ENCODE measurements at places on chromosomes 1 and 21.

DNA sequence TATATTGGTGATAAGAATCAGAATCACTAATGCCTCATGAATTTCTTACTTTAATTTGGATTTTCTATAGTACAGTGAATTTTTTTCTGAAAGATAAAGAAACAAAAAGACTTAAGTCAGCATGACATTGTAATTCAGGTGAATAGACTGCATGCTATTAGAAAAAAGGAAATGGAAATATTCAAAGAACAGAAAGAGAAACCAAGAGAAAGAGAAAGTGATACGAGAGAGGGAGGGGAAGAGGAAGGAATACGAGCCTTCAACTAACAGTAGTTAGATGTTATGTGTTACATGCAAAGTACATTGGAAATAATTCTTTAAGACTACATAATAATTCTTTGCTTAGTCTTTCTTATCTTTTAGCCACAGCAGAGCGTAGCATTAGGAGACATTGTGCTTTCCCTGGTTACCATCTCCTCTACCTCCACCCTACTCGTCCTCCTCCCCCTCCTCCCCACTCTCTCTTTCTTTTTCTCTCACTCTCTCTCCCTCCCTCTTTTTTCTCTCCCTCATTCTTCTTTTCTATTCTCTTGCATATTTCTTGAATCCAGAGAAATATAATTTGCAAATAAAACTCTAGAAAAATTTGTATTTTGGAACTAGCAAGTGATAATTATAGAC, 46.4 kb upstream of the ADGRL4 start:
- no peak for DNase-seq

DNA sequence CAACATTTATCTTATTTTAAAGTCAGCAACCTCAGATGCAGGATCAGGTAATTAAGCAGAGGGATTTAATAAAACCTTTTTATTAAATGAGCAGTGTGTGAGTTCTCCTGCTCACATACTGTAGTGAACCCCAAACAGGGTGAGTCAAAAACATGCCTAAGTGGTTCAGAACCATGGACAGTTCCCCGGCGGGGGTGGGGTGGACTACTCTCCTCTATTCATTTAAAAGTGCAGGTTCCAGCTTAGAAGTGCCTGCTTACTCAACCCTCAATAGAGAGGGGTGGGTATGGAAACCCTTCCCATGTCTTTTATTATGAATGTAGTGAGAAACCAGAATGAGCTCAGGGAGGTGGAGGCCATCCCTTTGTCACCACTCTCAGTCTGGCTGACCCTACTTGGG, 397.9 kb downstream of the HHAT start:
- DNase-seq, result no peak

GRCh38 chr1:191306916-191307315, 829.3 kb upstream of the BRINP3 start:
- DNase-seq, result no peak

- DNase-seq, result no peak
Observed at GRCh38 chr1:159510229-159510541, 25.6 kb downstream of the OR10J5 start.

- peak; percentile 54 for DNase-seq
Observed at GRCh38 chr1:13662493-13662892, 37.5 kb upstream of the PRDM2 start.

- DNase-seq, result no peak
Observed at GRCh38 chr1:25099343-25099951, 132.9 kb downstream of the SYF2 start.

- no peak for DNase-seq
Observed at GRCh38 chr1:178948676-178949075, 77.0 kb upstream of the FAM20B start.

DNA sequence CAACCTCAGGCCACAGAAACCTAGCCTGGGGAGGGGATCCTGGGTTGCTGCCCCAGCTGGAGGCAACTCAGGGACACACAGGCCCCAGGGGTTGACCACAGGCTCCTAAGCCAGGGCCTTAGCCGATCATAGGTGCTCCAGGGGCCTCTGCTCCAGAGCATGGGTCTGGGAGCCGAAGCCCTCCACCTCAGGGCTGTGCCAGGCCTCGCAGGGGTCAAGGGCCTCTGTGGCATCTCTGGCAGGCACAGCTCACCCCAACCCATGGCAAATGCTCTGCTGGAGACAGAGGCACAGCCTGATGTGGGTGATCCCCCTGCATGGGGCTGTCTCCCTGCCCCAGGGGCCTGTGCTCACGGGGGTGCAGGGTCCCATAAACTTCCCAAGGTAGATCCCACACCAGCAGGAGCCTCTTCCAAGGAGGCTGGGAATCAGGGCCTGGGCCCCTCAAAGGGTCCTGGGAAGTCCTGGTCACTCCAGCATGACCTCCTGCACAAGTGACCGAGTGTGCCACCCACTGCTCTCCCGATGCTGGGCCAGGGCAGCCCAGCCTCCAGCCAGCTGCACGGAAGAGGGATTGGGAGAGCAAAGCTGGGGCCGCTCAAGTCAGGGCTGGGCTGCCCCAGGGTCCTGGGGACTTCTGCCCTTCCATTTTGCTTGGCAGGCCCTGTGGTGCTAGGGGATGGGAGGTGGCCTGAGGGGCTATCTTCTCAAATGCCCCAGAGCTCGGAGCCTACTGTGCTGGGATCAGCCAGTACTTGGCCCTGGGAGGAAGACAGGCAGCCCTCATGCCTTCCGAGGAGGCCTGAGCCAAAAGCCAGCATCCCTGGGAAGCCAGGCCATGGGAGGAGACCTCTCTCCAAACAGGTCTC, 22.2 kb upstream of the PRSS38 start:
- no peak for DNase-seq

DNA sequence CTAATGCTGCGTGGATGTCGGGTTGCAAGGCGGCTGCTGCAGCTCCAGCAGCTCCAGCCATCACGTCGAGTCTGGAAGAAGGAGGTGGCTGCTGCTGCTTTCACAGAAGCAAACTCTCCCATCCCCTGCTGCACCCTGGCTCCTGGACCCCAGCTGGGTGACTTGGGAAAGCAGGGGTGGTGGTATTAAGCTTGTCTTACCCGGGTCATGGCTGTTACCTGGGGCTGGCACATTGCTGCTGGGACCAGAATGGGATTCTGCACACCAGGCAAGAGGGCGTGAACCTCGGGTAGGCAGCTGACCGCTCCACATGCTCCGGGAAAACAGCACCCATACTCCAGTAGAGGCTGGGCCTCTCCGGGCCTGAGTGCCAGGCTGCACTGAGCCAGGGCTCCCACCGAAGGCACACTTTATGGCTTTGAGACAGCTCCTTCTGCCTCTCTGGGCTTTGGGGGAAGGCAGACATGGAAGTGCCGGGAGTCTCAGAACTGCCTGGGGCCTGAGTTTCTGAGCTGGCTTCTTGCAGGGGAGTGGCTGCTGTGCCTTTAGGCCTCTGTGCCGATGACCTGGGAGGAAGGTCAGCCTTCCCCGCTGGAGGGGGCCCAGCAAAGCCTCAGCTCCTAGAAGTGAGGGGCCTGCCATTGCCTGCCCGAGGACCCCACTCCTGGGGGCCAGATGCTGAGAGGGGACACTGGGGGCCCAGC, 1.2 kb downstream of the SMIM1 start:
- DNase-seq, result no peak

- DNase-seq, result no peak
Observed at GRCh38 chr1:224563666-224564065, 52.5 kb upstream of the CNIH3 start.

- DNase-seq, result no peak
Observed at GRCh38 chr21:42425591-42425990, 21.9 kb downstream of the UBASH3A start.

GRCh38 chr21:38861056-38861455, 55.3 kb downstream of the ETS2 start:
- DNase-seq, result no peak

GRCh38 chr1:167648978-167649744, 19.1 kb downstream of the RCSD1 start:
- no peak for DNase-seq

DNA sequence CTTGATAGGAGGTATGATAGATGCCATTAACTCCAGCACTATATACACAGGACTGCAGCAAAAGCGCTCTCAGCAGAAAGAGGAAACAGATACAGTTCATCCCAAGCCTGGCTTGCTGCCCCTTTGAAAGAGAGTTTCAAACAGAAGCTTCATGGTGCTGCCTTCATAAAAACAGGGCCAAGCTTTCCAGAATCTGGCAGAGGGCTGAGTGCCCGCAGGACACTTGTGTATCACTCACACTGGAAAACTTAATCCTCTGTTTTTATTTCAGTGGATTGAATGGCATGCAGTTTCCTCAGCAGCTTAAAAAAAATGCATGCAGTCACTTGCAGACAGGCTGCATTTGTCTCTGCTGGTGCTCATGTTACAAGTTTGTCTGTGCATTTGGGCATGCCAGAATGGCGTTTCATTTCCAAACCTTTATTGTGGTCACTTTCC, 40.4 kb downstream of the KCNJ15 start:
- no peak for DNase-seq

GRCh38 chr1:182601416-182601786, 2.8 kb downstream of the RGS16 start:
- DNase-seq, result no peak

All from GM04503 (cell line).